ENCODE measurements at places on chromosomes 2 and 18. TPM values are rescaled to one million over a fixed set of nuclear protein-coding genes. Genes with fewer than 3 reads are reported as not detected.

CSRNP3 gene
- total RNA-seq: 10.7 TPM

DNA sequence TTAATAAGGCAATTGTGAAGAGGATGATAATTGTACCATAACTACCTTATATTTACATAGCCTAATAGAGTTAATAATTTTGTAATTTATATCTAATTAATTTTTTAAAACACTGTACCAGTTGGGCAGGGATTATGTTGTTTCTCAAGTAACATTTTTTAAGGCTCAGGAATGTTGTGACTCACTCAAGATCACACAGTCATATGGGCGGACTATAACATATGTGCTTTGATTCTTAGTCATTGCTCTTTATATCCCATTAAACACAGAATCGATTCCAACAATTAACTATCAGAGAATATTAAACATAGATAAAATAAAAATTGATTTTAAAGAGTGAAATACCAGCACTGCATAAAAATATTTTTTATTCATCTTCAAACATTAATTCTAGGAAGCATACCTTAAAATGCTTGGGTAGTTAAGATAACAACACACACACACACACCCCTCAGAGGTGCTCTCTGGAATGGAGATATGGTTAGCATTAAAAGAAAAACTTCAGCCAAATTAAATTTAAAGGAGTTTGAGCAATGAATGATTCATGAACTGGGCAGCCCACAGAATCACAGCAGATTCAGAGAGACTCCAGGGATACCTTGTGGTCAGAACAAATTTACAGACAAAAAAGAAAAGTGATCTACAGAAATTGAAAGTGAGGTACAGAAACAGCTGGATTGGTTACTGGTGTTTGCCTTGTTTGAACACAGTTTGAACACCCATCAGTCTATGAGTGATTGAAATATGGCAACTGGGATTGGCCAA is 869.4 kb upstream of the ID2 start:
- no peak for DNase-seq

DNA sequence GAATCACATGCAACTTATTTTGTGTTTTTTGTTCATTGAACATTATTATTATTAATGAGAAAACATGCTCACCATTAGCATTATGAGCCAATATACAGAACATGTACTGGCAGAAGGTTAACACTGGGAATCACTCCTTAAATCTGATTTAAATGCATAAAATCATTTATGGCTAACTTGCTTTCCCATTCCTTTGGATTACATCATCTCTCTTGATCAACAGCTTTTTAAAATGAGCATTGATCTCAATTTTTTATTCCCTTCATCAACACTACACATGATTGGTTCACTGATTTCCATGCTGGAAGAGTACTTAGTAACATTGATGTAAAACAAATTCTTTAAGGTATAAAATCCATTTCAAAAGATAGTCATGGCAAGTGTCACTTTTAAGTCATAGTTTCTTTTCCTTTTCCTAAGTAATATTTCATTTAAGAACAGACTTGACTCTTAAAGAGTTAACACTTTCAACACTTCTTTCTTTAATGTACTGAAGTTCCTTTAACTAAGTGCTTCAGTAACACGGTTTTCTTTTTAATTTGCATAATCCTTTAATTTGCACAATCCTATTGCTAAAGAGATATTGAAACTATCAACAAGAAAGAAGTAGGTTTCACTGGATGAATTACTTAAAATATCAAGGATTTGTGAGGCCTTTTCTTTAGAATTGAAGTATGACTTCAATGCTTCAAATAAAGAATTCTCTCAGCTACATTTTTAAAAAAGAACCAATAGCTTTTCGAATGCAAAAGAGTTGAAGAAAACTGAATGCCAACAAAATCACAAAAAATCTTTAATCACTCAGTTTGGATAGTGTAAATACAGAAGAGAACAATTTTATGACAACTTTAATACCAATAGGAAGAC is 24.9 kb upstream of the BUB1 start:
- DNase-seq: no peak

GRCh38 chr18:8142131-8142711 is 467.0 kb upstream of the RAB12 start:
- DNase-seq: no peak
